B cell (primary cell): ENCODE measurements at places on chromosomes 4 and X. TPM values are rescaled to one million over a fixed set of nuclear protein-coding genes. Genes with fewer than 3 reads are reported as not detected.

The PPEF2 gene
- 0.07 and 0.24 TPM in 2 replicates for total RNA-seq

DNA sequence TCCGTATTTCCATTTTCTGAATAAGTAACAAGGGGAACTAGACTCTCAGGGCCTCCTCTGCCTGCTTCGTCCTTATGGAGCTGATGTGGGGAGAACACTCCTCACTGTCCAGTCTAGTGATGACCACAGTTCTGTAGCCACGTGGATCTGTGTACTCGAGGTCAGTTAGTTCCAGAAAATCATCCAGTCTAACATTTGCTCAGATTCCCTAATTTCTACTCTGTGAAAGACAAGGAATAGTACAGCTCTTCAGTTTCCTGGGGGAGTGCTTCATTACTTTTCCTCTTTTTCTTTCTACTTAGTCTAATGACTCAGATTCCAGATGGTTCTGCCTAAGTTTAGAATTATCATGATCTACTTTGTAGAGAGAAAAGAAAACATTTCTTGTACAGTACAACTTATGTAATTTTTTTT lies 82.6 kb downstream of the SORBS2 start:
- DNase-seq, result no peak

The LRP2BP gene
- 1.6 and 1.7 TPM in 2 replicates for total RNA-seq

DNA sequence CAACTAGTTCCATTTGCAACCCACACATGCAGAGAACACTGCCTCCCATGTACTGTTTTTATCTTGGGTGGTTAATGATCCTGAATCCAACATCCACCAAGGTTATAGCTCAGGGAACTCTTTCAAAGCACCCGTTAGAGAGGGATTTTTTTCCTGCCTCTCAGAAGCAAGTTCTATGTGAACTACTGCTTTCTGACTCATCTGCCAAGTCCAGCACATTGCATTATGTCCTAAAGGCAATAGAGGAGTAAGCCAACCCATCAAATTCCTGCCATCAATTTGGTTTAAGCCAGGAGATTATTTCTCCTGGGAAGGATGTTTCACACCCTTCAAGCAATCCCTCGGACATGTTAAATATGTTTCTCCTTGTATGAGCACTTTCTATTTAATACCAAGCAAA lies 334.5 kb downstream of the GASK1B start:
- DNase-seq, result no peak

GRCh38 chrX:129188231-129188630 lies 335.1 kb downstream of the SMARCA1 start:
- DNase-seq, result no peak

The NMU gene
- not detected in 2 replicates for total RNA-seq

The RBM10 gene
- 51.5 and 51.6 TPM in 2 replicates for total RNA-seq
